ENCODE measurements at places on chromosomes 11 and 22.

GRCh38 chr11:21921151-21921550 is 271.7 kb upstream of the ANO5 start:
- DNase-seq, result no peak

- no peak for DNase-seq
Measured at GRCh38 chr11:289398-289711, 429 bp downstream of the PGGHG start.

DNA sequence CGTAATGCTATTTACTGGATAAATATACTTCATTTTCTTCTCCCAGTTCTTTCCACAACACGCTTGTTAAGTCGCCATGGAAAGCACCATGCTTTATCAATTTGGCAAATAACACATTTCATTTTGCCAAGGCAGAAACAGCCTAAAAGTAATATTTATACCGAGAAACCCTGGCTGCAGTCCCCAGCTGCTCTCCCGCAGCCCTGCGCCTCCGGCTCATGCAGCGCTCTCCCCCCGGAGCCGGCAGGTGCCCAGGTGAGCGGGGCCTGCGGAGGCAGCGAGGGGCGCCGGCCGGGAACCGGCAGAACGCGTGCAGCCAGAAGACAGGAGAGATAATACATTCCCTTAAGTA is 681 bp upstream of the ARHGEF12 start:
- no peak for DNase-seq

DNA sequence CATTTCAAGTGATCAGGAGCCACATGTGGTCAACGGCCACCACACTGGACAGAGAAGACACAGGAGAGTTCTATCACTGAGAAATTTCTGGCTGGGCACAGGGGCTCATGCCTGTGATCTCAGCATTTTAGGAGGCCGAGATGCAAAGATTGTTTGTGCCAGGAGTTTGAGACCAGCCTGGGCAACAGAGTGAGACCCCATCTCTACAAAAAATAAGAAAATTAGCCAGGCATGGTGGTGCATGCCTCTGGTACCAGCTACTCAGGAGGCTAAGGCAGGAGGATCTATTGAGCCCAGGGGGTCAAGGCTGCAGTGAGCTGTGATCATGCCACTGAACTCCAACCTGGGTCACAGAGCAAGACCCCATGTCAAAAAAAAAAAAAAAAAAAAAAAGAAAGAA is 26.3 kb downstream of the KCNJ4 start:
- no peak for DNase-seq

DNA sequence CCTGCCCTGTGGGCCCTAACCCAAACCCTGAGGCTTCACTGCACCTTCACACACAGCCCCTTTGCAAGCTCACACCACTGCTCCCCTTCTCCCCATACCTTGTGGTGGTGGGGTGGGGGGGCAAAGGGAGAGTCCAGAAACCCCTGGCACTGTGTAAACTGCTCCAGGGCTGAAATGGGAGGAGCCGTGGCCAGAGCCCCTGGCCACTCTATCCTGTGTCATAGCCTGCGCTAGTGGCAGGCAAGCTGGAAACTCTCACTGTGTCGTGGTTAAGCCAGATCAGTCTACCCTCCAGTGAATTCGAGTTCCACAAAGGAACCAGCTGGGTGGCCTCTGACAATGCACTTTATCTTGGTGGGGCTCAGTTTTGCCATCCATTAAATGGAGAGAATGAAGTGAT is 8.4 kb upstream of the SYT13 start:
- DNase-seq, result no peak

DNA sequence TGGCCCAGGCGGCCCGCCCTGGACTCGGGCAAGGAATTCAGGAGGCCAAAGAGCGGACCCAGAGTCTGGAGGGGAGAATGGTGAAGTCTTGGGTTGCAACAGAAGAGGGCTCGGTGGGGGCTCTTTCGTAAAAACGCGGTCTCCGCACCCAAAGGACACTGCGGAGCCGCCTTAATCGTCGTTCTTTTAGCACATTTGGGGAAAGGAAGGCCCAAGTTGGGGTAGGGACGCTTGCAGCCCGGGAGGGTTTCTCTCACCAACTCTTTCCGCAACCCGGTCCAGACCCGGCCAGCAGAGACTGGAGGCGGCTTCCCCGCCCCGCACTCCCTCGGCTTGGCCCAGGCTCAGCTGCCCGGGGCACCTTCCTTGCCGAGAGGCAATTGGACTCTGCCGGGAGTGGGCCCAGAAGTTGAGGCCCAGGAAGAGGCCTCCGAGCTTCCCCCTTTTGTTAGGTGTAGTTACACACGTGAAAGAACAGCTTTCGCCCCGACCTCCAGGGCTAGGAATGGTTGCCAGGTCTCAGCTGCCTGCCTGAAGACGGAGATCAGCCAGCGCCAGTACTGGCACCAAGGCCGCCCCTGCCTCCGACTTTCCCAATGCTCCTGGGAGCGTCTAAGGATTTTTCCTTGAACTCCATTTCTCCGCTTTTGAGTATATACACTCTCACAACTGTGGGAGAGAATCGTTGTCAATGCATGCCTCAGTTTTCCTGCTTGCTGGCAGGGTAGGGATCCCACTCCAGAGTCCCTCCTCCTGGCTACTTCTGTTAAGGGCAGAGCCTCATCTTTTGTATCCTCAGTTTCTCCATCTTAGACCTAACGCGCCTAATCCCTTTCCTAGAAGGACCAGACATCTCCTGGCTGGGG is 3.7 kb downstream of the ALX4 start:
- DNase-seq, result no peak
